ENCODE measurements at places on chromosomes 2 and 18. TPM values are rescaled to one million over a fixed set of nuclear protein-coding genes. Genes with fewer than 3 reads are reported as not detected.

- no peak for DNase-seq
Observed at GRCh38 chr2:27921880-27922547, 31.5 kb downstream of the BABAM2 start.

- no peak for DNase-seq
Observed at GRCh38 chr2:3895021-3895420, 191.6 kb downstream of the DCDC2C start.

DNA sequence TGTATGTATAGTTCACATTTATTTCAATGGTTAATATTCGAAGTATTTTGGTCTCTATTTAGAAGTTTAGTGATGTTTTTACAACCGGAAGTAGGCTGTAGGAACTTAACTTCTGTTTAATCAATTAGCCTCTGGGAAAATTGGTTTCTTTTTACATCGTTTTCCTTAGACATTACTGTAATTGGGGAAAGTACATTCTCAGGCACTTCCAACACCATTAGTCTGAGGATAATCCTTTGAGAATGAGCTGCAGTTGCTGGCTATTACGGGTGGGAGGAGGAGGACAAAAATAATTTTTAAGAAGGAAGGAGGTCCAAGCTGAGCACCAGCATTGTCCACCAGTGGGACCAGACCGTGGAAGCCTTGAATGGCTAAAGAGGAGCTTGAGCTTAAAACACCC lies 70.4 kb upstream of the ST3GAL5 start:
- DNase-seq, result no peak

MEIS1 gene
- 213 TPM for total RNA-seq

PER2 gene
- 7.5 TPM for total RNA-seq
